ENCODE measurements at places on chromosomes 5 and 9.

- no peak for DNase-seq
Measured at GRCh38 chr5:140641716-140642115, 2.5 kb downstream of the TMCO6 start.

DNA sequence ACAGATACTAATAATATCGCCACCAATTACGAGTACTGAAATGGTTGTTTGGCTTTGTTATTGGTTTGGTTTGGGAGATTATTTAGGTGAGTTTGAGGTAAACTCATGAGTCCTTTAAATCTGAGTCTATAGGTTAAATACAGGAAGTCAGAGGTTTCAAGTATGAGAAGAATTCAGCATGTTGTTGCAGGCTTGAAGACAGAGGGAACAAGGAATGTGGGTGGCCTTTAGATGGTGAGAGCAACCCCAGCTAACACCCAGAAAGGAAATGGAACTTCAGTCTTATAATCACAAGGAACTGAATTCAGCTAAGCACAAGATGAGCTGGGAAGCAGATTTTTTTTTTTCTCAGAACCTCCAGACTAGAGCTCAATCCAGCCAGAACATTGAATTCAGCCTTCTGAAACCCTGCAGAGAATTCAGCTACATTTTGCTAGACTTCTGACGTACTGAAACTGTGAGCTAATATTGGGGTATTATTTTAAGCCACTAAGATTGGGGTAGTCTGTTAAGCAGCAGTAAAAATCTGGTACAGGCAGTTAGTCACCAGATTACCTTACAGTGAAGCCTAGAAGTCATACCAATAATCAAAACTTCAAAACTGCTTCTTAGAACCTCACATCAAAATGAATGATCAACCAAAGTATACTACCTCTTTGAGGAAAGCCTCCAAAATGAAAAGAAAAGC, 216.0 kb upstream of the PUM3 start:
- DNase-seq = no peak

DNA sequence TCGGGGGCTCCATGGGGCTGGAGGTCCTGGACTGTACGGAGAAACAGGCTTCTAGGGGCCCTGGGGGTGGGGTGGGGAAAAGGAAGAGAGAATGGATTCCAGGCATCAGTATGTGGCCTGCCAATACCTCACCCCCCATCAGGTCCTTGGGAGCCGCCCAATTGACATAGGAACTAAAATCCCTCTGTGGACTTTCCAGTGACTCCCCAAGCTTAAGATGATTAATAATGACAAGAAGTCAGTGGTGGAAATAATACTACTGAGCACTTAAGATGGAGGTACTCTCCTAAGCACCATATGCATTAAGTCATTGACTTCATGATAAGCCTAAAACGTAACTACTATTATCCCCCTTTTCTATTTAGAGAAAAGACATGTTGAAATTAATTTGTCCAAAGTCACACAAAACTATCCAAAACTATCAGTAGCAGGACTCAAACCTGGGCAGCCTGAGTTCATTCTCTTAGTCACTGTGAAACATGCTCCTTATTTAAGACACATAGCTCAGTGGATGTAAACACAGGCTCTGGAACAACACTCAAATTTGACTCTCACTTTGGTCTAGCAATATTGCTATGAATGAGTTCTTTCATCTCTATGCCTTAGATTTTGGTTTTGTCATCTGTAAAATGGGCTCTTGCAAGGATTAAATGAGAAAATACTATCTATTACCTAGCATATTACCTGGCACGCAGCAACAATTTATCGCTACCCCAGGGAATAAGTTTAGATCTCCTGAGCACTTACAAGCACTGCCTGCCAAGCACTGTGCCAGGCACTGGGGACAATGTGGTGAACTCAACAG, 9.5 kb downstream of the SPRY4 start:
- DNase-seq = no peak

DNA sequence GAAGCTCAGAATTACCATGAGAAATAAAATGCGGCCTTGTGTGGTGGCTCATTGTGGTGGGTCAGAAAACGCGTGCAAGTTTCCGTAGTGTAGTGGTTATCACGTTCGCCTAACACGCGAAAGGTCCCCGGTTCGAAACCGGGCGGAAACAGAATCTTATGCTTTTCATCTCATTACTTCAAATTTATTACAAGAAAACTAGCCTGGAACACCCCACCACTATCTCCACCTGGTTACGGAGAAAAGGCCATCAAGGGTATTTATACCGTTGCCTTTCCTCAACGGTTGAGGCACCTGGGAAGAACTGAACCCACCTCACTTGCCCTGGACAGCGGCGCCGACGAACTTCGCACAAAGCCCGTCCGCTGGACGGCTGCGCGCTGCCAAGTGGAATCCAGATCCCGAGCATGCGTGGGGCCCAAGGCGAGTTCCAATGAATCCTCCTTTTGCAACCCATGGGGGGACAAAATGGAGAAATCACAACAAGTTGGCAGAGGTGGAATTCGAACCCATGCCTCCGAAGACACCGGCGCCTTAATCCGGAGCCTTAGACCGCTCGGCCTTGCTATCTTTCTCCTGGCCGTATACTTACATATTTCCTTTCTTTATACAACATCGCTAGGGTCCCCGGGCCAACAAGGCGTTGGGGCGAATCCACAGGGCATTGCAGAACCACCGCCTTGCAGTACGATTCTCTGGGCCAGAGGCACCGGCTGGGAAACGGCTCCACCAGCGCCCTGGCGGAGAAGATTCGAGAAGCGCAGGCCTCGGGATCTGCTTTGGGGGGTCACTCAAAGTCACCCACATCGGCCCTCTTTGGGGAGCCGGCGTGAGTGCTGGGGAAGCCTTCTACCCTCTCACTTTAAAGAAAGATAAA, 16.9 kb downstream of the OR2V2 start:
- no peak for DNase-seq

- no peak for DNase-seq
Measured at GRCh38 chr9:117957267-117957666, 253.1 kb downstream of the TLR4 start.

GRCh38 chr5:126269511-126269910, 153.7 kb upstream of the GRAMD2B start:
- no peak for DNase-seq

- DNase-seq = no peak
Measured at GRCh38 chr5:96235008-96235910, 197.8 kb downstream of the PCSK1 start.

GRCh38 chr5:19988457-19988856, 457 bp upstream of the CDH18 start:
- no peak for DNase-seq

DNA sequence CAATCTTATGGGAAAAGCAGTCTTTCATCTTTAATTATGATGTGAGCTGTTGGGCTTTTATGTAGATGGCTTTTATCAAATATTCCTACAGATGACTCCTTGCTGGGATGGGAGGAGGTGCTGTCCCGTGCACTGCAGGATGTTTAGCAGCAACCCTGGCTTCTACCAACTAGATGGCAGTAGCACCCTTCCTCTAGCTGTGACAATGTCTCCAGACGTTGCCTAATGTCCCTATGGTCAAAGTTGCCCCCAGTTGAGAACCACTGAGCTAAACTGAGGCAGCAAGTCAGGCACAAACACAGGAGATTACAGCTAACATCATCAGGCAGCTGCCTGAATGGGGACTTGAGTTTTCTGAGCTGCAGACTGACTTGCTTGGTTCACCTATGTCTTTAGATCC, 401.9 kb upstream of the PDE4D start:
- no peak for DNase-seq

DNA sequence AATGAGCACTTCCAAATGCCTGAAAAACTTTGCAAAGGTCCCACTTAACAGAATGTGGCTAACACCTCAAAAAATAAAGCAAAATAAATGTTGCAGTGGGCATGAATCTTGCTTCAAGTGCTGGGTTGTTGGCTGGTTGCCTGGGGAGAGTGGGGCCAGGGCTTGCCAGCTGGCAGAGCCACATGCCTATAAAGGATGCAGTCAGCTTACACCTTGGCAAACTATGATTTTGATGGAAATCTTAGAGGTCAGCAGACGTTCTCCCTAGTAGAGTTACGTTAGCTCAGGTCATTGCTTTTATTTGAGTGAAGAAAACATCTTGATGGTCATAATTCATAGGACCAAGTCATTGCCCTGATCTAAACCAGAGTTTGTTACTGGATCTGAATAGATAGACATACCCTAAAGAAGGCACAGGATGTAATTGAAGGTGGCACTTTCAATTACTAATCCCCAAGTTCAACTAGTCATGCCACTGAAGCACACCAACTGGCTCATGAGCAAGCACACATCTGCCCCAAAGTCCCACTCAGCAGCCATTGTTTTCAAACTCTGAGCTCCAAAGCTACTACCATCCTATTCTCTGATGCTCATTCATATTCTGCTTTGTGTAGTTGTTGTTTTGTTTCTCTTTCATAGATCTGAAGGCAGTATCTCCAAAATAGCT, 51.2 kb upstream of the ZSWIM6 start:
- DNase-seq = no peak

DNA sequence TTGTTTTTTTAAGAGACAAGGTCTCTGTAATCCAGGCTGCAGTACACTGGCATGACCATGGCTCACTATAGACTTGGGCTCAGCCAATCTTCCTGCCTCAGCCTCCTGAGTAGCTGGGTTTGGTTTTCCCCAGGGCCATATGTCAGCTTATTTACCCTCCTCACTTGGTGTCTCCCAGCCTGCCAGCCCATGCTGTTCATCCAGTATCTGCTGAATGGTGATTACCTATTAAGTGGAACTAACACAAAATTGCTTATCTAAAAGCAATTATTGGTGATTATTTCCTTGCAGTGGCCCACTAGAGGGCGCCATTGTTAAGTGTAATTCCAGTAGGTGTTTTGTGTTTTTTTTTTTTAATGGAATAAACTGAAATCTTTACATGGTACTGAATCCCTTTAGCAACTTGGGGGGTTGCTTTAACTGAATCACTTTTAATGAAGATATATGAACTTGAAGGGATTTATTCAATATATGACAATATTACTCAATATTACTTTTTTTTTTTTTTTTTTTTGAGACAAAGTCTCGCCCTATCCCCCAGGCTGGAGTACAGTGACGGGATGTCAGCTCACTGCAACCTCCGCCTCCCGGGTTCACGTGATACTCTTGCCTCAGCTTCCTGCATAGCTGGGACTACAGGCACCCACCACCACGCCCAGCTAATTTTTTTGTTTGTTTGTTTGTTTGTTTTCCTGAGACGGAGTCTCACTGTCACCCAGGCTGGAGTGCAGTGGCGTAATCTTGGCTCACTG, 13.8 kb downstream of the EXOSC2 start:
- no peak for DNase-seq

- DNase-seq = no peak
Measured at GRCh38 chr5:147568710-147569406, 59.0 kb upstream of the DPYSL3 start.

DNA sequence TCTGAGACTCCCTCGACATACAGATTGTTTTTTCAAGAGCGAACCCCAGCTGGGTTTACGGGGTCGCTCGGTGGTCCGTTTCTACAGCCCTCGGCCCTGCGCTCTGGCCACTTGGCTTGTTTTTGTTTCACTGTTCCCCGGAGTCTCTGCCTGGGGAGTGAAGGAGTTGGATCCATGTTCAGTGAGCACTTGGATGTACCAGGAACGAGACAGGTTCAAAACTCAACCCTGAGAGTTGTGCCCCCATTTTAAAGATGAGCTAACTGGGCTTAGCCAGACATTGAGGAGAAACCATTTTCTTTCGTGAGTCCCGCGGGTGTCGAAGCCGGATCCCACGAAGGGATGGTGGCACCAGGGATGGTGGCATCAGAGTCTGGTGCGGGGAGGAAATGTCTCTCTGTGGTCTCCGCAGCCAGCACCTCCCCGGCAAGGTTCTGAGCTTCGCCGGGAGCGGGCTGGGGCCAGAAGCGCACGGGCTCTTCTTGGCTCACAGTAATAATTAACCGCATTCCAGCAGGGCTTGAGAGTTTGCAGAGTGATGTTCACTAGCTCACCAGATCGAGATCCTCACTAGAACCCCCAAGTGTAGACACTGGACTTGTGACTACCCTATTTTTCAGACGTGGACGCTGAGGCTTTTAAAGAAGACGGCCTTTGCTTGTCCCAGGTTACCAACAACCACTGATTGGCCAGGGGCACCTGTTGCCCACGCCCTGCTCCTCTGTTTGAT, 1.0 kb downstream of the MSX2 start:
- DNase-seq = no peak

GRCh38 chr5:178649580-178649979, 22.7 kb upstream of the CLK4 start:
- no peak for DNase-seq
